ENCODE measurements at places on chromosomes 3 and 15.

DNA sequence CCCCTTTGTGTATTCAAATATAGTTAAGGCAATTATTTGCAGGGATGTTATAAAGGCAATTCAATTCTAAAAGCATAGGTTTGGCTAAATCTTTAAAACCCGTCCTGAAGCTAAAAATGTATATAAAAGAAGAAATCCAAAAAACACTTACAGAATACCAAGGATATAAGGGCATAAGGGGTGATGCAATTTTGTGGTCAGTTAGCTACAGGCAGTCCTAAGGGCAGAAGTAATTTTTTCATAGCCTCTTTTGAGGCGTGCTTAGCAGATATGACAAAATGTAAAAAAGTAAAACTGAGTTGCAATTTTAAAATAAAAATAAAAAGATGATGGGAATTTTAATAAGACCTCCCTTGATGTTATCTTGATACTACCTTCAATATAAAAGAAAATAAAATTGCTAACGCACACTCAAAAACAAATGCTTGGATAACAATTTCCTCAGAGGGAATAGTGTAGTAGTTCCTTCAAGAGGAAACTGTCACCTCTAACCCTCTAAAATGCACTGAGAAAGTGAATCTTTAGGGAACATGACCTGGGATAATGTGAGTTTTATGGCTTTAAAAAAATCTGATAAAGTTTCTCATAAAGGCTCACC is 104.2 kb downstream of the MYH15 start:
- DNase-seq, result no peak

- DNase-seq, result no peak
These were observed 4.8 kb upstream of the FBXW12 start for GRCh38 chr3:48367201-48367600.

GRCh38 chr3:119219069-119219468 is 21.6 kb downstream of the B4GALT4 start:
- DNase-seq, result no peak

- no peak for DNase-seq
These were observed 33.7 kb downstream of the CHD2 start for GRCh38 chr15:92933831-92934230.

DNA sequence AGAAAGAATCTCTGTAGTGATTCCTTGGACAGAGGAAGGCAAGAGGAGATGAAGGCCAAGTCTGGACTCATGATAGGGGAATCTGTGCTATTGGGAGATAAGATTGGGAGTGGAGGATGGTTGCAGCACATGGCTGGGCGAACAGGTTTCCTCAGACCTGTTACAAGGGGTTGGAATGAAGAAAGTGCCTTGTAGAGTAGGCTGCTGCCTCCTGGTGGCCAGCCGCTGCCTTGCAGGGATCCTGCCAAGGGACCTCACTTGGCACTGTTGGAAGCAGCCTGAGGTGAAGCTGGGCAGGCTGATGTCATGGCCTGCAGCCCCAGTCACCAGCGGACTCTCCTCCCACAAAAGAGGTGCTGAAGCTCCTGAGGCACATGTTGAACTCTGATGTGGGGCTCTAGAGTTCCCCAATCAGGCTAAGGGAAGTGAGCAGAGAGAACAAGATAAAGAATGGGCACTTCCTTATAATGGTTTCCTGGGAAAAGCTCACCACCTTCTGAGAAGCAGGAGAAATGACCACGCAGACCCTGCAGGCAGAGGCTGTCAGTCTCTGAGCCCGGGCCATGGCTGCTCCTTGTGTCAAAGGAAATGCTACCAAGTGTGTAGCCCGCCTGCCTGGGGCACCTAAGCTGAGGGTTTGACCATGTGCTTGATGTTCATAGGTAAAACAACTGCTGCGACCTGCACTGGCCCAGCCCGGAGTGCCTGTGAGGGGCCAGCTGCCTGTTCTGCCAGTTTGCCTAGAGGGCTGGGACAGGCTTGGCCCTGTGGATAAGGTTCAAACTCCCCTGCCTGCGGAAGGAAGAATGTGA is 1.6 kb upstream of the TEX264 start:
- peak; percentile 71 for DNase-seq
